ENCODE measurements at places on chromosomes 16 and 17. TPM values are rescaled to one million over a fixed set of nuclear protein-coding genes. Genes with fewer than 3 reads are reported as not detected.

KRTAP2-2 gene
- not detected for total RNA-seq

TBC1D3I gene
- total RNA-seq = 0.62 TPM

VAMP2 gene
- total RNA-seq = 27.9 TPM

TBL3 gene
- 12.0 TPM for total RNA-seq

ZDHHC1 gene
- 2.3 TPM for total RNA-seq

TEKT1 gene
- total RNA-seq = 1.2 TPM

PLA2G15 gene
- total RNA-seq = 17.3 TPM

EVPLL gene
- total RNA-seq = not detected

KRT23 gene
- total RNA-seq = 0.16 TPM

ABCC6 gene
- 0.16 TPM for total RNA-seq

ADGRG3 gene
- total RNA-seq = 0.16 TPM

NPIPA8 gene
- total RNA-seq = 1.4 TPM

INCA1 gene
- 0.31 TPM for total RNA-seq

CLTC gene
- total RNA-seq = 306 TPM

MAP1LC3B gene
- 18.2 TPM for total RNA-seq

CBX4 gene
- 19.2 TPM for total RNA-seq

Measured in occipital lobe (tissue), 3 donors.